Calu3 (cell line): ENCODE measurements at places on chromosomes 3 and 15. TPM values are rescaled to one million over a fixed set of nuclear protein-coding genes. Genes with fewer than 3 reads are reported as not detected.
A peak's percentile ranks its signal among the peaks of the same experiment; 100 is the strongest.

- H3K4me1 ChIP-seq: peaks cover 9% of the 10 kb centered on the region
- H3K27ac ChIP-seq: no peak overlapping the region
- H3K4me3 ChIP-seq: no peak overlapping the region
- no peak for DNase-seq
- H3K27me3 ChIP-seq: no peaks in the 10 kb centered on the region
- no peaks in the 10 kb centered on the region for H3K36me3 ChIP-seq
Measured at GRCh38 chr3:23859839-23860382, 54.2 kb downstream of the UBE2E1 start.

Gene TMC3
- not detected in 2 replicates for total RNA-seq

Gene C2CD4B
- 18.8 and 29.9 TPM in 2 replicates for total RNA-seq

GRCh38 chr3:31105011-31105410 is 210.6 kb upstream of the GADL1 start:
- no peaks in the 10 kb centered on the region for H3K4me1 ChIP-seq
- no peak overlapping the region for H3K4me3 ChIP-seq
- H3K27ac ChIP-seq: no peak overlapping the region

DNA sequence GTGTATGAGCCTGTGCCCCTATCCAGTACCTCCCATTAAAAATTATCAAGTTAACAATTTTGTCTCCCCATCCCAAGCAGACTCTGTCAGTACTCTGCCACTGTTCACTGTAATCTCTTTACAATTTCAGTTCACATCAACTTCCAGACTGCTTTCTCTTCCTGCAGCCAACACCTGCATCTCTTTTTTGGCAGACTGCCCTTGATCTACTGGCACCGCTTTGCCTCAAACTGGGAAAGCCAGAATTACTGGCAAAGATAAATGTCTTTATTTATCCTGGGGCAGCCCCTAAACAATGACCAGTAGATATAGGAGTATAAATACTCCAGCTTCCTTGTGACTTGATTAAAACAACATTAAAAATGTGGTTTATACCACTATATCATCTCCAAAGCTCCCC is 494.1 kb downstream of the ZNF385D start:
- H3K27ac ChIP-seq: peak overlapping the region; percentile 56
- peak; percentile 64 for DNase-seq
- H3K4me1 ChIP-seq: peaks cover 43% of the 10 kb centered on the region
- no peaks in the 10 kb centered on the region for H3K36me3 ChIP-seq

Gene CHRM5
- total RNA-seq: not detected in 2 replicates

Gene TMIE
- 0.26 TPM in 1 of 2 replicates, not detected in the other for total RNA-seq

Gene GREM1
- total RNA-seq: not detected in 2 replicates

DNA sequence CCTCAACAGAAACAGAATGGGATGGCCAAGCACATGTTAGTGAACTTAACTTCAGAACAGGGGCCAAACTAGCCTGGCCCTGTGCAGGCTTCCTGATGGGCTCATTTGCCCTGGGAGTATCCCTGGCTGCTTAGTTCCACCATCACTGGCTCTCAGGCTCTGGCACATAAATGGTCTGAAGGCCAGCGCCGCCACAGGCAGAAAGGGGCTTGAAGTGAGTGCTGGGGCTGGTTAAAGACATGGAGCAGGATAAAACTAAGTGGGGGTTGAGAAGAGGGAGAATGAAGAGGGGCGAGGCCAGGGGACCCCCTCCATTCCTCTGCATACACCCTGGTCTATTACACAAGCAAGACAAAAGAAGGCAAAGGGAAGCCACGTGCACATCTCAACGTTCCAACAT is 12.2 kb downstream of the SLCO2A1 start:
- no peak overlapping the region for H3K4me3 ChIP-seq
- no peak overlapping the region for H3K27ac ChIP-seq
- H3K36me3 ChIP-seq: no peaks in the 10 kb centered on the region
- no peaks in the 10 kb centered on the region for H3K4me1 ChIP-seq
- DNase-seq: no peak
- H3K27me3 ChIP-seq: peaks cover 92% of the 10 kb centered on the region

- no peak for DNase-seq
- H3K27ac ChIP-seq: peak overlapping the region; percentile 59
Measured at GRCh38 chr3:160224811-160225175, 429 bp upstream of the C3orf80 start.

- peaks cover 51% of the 10 kb centered on the region for H3K4me1 ChIP-seq
- peak overlapping the region; percentile 69 for H3K4me3 ChIP-seq
- no peak for DNase-seq
- peaks cover 46% of the 10 kb centered on the region for H3K36me3 ChIP-seq
- peak overlapping the region; percentile 100 for H3K27ac ChIP-seq
Measured at GRCh38 chr3:146502887-146503460, 33.6 kb upstream of the PLSCR2 start.

DNA sequence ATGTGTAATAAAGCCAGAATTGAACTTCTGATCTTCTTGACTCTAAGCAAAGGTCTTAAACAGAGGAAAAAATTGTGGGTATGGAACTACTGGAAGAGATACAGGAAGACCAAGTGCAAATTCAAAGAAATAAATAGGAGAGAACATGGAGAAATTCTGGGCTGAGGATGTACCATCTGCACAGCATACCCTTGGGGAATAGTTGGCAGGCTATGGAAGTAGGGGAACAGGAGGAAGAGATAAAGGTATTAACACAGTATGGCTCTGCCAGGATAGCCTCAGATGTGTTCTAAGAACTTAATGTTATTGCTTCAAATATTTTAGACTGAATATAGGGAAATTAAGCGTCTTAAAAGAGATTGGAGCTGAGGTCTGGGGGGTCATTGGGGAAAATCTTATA is 485.4 kb downstream of the CNTN3 start:
- H3K4me1 ChIP-seq: no peaks in the 10 kb centered on the region
- DNase-seq: no peak
- H3K36me3 ChIP-seq: no peaks in the 10 kb centered on the region

Gene KCNH8
- 1.2 and 1.3 TPM in 2 replicates for total RNA-seq

- no peaks in the 10 kb centered on the region for H3K36me3 ChIP-seq
- no peak overlapping the region for H3K4me3 ChIP-seq
- DNase-seq: no peak
Measured at GRCh38 chr15:27119695-27120266, 148.8 kb downstream of the GABRG3 start.

DNA sequence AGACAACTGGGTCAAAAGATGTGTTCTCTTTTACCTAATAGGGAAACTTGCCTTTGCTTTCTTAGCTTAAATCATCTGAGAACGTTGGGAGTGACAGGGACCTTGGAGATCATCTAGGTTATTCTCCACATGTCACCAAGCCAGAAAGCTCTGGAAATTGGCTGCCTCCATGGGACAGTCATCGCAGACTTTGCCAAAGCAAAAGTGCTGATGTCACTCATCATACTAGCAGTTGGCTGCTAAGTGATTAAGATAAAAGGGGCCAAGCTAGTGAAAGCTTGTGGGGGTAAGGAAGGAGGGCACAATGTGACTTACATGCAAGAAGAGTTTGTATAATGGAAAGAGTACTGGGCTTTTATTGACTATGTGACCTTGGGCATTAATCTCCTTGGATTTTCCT is 198.0 kb upstream of the PFN2 start:
- no peaks in the 10 kb centered on the region for H3K4me1 ChIP-seq
- DNase-seq: no peak
- H3K27ac ChIP-seq: no peak overlapping the region
- no peak overlapping the region for H3K4me3 ChIP-seq
- H3K36me3 ChIP-seq: no peaks in the 10 kb centered on the region
- H3K27me3 ChIP-seq: peaks cover 18% of the 10 kb centered on the region
